ENCODE measurements at places on chromosomes 13 and 19.

GRCh38 chr13:47258384-47258783 is 361.5 kb upstream of the HTR2A start:
- DNase-seq, result no peak

- no peak for DNase-seq
These were observed 11.5 kb downstream of the STXBP2 start for GRCh38 chr19:7648265-7649014.

- DNase-seq, result no peak
These were observed 10.1 kb upstream of the SHISA2 start for GRCh38 chr13:26061947-26062346.

- no peak for DNase-seq
These were observed 251.5 kb downstream of the ABCC4 start for GRCh38 chr13:95049772-95050171.

DNA sequence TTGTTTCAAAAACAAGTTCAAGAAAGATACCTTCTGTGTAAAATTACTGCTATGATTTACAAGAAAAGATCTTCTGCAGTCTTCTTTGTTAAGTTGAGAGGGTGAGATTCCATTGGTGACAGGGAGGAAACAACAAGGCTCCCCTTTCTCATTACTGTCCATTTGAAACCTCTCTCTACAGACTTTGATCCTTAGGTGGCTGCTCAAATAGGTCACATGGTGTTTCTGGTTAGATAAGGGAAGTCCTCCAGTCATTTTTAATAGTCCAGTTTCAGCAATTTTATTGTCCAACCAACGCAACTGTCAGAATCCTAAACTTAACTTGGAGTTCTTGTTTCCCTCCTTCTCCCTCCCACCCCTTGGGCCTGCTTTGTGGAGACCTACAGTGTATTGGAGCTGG is 390.4 kb downstream of the EFNB2 start:
- DNase-seq, result no peak

DNA sequence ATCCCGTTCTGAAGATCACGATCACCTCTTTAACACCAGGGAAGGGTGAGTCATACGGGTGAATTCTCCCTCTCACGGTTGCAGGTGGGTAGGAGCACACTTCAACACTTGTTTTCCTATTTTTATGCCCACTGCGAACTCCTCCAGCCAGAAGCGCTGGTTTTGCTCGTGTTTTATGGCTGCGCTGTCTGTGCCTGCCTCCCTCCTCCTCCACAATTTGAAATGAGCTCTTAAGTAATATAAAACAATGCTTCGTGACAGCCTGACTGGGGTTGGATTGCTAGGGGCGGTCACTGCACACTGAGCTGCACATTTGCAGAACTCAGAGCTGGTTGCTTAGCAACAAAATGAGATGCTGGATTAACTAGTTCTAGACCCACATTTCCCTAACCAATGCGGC is 12.9 kb downstream of the CCDC70 start:
- DNase-seq, result no peak

DNA sequence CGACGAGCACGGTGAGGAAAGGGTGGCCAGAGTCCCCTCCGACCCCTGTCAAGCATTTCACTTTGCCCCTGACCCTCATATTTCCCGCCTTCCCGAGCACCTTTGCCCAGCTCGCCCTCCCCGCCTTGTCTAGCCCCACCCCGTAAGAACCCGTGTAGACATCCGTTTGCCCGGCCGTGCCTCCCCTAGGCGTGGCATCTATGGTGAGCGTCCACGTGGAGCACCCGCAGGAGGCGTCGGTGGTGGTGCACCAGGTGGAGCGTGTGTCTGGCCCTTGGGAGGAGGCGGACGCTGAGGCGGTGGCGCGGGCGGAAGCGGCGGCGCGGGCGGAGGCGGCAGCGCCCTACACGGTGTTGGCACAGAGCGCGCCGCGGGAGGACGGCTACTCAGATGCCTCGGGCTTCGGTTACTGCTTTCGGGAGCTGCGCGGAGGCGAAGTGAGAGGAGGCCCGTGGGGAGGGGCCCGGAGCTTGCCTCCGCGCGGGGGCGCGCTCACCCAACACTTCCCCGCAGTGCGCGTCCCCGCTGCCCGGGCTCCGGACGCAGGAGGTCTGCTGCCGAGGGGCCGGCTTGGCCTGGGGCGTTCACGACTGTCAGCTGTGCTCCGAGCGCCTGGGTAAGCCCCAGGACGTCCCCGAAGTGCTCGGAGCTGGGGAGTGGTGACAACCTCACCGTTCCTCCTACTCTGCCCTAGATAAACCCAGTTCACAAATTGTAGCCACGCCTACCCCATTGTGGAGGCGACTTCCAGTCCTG is 4.2 kb downstream of the LTBP4 start:
- peak; percentile 95 for DNase-seq

GRCh38 chr19:53388904-53389303 is 6.0 kb upstream of the ZNF765 start:
- DNase-seq, result no peak

GRCh38 chr13:48654511-48654910 is 782 bp downstream of the CYSLTR2 start:
- no peak for DNase-seq

GRCh38 chr19:37593996-37594303 is 642 bp downstream of the ZNF571 start:
- no peak for DNase-seq

- DNase-seq, result peak; percentile 22
These were observed 33.0 kb downstream of the GJA3 start for GRCh38 chr13:20127562-20128458.

DNA sequence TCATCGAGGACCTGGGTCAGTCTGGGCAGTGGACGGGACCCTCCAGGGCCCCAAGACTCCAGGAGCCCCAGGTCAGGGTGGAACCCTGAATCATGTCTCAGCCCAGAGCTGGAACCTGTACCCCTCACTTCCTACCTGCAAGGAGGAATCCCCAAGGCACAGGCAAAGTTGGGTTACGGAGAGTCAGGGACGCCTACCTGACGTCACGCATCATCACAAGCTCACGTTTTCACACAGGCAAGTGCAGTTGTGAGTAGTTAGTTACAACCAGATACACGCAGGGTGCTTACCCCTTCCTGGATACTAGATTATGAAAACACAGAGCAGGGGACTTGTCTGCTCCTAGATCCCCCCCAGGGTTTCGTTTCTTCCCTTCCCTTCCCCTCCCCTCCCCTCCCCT is 1.9 kb downstream of the RETN start:
- no peak for DNase-seq

- no peak for DNase-seq
These were observed 17.5 kb upstream of the ZNF414 start for GRCh38 chr19:8531470-8531869.

DNA sequence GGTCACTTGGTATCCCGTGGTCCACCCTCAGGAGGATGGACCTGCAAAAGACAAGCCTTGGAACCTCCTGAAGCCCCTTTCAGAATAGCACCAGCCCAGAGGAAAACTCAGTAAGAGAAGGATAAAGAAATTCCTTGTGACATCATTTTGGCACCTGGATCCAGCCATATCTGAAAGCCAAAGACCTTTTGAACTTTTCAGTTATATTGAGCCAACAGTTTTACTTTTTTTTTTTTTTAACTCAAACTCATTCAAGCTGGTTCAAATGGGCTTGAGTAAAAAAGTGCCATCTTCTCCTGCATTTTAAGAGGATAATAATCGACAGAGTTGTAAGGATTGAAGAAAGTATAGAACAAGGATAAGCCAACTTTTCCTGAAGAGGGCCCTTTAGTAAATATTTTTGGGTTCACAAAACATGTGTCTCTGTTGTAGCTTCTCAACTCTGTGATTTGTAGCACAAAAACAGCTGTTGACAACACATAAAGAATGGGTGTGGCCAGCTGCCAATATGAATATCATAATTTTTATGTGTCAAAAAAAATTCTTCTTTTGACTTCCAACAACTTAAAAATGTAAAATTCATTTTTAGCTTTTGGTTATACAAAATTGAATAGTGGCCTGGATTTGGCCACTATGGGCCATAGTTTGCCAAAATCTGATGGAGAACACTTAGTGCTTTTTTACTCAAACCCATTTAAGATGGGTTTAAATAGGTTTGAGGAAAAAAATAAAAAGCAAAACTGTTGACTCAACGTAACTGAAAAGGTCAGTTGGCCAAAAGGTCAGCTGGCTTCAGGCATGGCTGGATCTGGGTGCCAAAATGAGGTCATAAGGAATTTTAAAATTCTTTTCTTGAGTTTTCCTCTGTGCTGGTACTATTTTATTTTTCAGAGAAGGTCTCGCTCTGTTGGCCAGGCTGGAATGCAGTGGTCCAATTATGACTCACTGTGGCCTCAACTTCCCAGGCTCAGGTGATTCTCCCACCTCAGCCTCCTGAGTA is 50.7 kb downstream of the ACSBG2 start:
- DNase-seq, result no peak

- peak; percentile 72 for DNase-seq
These were observed 1.1 kb downstream of the ISYNA1 start for GRCh38 chr19:18436671-18437490.

- DNase-seq, result no peak
These were observed 77.3 kb upstream of the KL start for GRCh38 chr13:32938907-32939306.

GRCh38 chr13:110716247-110716515 is 2.7 kb downstream of the ING1 start:
- DNase-seq, result no peak

DNA sequence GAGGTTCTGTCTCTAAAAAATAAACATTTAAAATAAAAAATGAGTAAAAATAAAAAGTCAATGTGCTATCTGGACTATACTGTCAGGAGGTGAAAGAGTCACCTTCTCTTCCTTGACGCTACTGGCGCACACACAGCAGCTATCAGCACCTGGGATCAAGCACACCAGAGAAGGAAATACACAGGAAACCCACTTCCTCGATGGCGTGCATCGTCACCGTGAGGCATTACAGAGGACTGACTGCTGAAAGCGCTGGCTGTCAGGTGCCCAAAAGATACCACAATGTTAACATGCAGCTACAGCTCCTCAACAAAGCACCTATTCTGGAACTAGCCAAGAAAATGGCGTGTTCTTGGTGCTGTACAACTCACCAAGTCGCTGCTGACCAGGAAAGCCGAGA is 6.1 kb downstream of the SLC35E1 start:
- peak; percentile 99 for DNase-seq

GRCh38 chr13:54029226-54029625 is 1000.6 kb downstream of the OLFM4 start:
- DNase-seq, result no peak

DNA sequence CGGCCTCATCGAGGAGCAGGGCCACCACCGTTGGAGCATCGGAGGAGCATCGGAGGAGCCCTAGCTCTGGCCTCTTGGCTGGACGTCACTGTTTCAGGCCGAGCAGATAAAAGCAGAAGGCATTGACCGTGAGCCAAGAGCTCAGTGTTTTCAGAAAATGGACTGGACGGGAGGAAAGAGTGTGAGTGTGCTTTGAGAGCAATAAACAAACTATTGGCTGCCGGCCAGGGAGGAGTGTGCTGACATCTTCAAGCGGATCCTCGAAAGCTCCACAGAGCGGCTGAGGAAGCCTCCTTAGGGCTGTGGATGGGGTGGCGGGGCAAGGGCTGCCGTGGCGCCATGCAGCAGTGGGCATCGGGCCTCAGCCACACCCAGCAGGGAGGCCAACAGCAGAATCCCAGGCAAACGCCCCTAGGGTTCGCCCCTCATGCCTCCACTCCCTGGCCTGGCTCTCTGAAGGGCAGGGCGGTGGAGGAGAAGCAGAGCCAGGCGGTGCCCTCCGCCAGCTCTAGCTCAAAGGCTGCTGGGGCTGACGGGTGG is 41.8 kb downstream of the IRS2 start:
- DNase-seq, result no peak

Measured in T-helper 2 cell (primary cell).